Bone marrow (tissue), 2 donors: ENCODE measurements at places on chromosomes 1 and 21.

- no peak for DNase-seq
Measured at GRCh38 chr1:107172450-107173170, 31.8 kb downstream of the NTNG1 start.

GRCh38 chr1:34918977-34919561 lies 10.4 kb downstream of the DLGAP3 start:
- DNase-seq = no peak

DNA sequence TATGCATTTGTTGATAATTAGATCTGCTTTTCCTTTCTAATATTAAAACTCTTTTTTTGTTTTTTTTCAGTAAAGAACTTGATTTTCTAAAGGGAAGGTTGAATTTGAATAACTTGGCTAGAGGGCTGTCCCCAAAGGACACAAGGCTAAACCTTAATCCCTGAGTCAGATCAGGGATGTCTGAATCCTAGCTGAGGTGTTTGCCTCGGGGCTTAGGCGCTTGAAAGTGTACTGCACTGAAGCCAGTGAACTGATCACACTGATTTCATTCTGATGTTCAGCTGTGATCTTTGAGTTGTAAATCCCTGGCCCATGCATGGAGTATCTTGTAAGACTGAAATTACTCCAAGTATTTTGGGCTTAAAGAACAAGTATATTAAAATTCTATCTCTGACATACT lies 42.8 kb downstream of the MTR start:
- DNase-seq = no peak

- peak; percentile 67 for DNase-seq
Measured at GRCh38 chr1:234851450-234852438, 241.8 kb upstream of the IRF2BP2 start.

DNA sequence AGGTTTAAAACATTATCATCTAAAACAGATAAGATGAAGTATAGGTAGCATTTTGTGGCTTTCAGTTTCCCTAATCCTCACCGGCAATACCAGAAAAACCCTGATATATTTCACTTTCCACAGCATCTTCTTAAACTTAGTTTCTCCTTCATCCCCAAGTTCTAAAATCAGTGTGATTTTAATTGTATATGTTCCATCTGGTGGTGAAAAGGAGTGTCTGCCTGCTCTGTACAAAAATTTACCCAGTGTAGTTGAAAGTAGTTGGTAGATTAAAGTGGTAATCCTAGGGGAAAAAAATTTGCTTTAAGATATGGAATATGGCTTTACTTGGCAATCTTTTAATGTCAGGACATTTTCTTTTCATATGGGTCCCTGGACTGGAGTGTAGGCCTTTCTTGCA lies 74.3 kb downstream of the CEP350 start:
- no peak for DNase-seq

DNA sequence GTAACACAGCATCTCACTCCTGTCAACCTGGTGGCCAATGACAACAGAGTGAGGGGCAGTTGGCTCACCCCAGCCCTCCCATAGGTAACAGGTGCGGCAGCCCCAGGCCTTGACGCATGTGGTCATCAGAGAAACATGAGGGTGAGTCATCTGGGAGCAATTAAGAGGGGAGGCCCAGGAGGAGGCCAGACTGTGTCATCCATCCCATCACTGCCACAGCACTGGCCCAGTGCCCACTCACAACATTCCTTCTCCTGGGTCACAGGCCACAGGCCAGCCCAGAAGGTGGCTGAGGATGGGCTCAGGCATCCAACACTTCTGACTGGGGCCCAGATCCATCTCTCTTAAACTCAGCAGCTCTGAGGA lies 17.1 kb downstream of the TEX35 start:
- DNase-seq = no peak

DNA sequence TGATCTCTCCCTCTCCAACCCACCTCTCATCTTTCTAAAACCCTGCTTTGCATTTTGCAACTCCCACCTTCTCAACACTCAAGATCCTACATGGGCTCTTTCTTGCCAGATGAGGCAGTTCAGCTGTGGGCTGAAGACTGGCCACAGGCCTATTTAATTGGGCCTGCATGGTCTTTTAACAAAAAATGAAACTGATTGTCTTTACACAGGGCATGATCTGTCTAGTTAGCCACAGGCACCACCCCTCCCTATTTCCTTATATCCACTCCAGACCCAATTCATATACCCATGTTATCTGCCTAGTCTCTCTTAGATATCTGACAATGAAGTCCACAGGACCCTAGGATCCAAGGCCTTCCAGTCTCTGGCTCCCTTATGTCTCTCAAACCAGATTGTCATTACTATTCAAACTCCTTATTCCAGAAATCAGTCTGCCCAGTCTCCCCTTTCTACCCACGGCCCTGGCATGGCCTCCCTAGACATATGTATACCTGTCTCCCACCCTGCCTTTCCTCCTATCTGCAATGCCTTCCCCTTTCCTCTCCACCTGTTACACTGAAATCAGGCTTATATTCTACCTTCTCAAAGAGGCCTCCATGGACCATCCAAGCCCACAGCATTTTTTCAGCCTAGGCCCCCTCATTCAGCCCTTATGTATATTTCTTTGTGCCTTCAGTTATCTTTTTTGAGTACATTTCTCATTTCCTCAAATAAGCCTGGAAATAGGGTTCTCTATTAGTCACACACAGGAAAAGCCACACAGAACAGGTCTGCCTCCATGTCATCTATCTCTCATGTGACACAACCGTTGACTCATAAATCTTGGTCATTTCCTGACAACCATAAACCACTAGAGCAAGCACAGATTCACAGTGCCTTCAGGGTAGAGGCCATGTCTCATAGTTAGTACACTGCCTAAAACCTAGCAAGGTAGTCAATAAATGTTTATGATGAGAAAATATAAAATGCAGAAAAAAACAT lies 39.0 kb downstream of the LPAR3 start:
- peak; percentile 90 for DNase-seq

DNA sequence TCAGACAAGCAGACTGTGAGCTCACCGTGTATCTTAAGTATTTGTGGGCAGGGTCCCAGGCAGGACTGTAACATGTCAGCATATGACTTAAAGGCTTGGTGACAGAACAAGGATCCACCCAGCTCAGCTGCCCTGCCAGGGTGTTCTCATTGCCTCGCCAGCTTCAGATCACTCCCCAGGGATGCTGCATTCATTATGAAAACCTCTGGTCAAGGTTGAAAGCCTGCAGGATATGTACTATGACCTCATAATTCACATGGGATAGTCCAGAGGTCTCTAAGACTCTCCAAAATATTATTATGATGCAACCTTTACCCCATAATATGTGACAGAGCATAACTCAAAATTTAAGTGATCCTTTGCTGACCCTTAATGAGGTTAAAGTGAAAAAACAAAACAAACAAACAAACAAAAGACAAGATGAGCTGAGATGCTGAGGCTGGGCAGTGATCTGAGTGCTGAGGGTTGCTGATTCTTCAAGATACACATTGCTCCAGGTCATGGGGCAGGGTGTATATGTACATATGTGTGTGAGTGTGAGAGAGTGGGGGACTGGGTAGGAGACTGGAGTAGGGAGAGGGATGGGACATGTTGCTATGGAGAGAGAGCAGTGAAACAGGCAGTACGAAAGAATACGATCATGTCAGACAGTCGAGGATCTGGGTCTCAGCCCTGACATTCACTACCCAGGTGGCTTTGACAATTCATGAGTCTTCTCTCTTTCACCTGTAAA lies 98.8 kb upstream of the DUSP10 start:
- no peak for DNase-seq

- peak; percentile 74 for DNase-seq
Measured at GRCh38 chr1:220879076-220879508, at the start of gene HLX. TSS of gene HLX (plus strand) at chr1:220879443. CDS start at chr1:220879858, 415 bp downstream.

GRCh38 chr1:75328691-75329090 lies 194.5 kb downstream of the LHX8 start:
- no peak for DNase-seq

GRCh38 chr1:168656485-168656884 lies 72.5 kb downstream of the DPT start:
- DNase-seq = no peak

DNA sequence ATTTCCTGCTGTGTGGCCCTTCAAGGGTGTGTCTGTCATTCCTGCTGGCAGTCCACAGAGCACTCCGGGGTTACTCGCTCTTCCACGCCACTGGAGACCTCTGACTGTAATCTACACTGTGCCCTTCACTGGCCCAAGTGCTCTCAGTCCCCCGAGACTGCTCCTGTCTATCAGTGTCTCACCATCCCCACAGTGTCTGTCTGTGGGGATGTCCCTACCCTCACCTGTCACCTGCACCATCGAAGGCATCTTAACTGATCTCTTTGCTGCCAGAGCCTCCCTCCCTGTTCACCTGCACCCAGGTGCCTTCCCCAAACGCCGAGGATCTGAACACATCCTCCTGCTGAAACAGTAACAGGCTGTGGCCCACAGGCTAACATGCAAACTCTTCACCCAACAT lies 136.7 kb downstream of the MATN1 start:
- DNase-seq = no peak

- peak; percentile 55 for DNase-seq
Measured at GRCh38 chr1:152188673-152189591, 29.9 kb upstream of the RPTN start.

DNA sequence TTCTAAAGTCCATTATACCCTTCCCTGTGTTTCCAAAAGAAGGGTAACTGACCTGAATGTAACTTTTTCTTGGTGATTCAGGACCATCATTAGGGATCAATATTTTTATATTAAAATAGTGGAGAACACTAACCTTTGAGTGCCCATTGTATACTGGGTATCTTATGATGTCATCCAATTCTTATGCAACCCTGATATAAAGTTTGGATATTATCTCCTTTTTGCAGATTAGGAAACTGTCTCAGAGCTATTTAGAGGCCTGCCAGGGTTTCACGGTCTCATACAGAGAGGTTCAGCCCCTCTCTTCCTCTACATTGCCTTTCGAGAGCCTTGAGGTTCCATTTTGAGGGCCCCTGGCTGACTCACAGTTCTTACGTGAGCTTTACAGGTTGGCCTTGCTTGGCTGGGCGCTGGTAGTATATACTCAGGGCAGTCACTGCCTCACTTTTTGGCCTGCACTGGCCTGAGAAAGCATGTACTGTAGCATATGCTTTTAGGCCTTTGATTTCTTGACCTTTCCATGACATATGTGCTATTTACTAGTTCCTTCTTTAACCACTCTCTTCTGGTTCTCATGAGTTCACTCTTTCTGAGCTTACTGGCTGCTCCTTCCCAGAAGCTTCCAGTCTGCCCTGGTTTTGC lies 15.7 kb upstream of the FOXO6 start:
- DNase-seq = no peak

GRCh38 chr1:35202048-35202719 lies 9.2 kb upstream of the SFPQ start:
- peak; percentile 83 for DNase-seq

DNA sequence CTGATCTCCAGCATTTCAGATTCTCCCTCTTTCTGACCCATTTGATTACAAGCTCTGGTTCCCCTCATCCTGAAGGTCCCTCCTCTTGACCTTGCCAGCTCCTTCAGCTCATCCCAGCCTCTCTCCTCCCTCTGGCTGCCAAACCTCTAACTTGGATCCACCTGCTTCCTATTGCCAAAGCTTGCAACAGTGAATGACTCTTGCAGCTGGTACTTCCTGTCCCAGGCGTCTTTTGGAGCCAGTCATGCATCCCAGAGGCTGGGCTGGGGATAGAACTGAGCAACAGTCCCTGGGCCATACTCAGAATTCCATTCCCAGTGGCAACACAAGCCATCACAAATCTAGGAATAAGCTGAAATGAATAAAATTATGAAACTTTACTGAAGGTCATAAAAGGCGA lies 27.7 kb upstream of the SPOCD1 start:
- DNase-seq = no peak

GRCh38 chr1:244657421-244657820 lies 4.5 kb downstream of the DESI2 start:
- DNase-seq = no peak

DNA sequence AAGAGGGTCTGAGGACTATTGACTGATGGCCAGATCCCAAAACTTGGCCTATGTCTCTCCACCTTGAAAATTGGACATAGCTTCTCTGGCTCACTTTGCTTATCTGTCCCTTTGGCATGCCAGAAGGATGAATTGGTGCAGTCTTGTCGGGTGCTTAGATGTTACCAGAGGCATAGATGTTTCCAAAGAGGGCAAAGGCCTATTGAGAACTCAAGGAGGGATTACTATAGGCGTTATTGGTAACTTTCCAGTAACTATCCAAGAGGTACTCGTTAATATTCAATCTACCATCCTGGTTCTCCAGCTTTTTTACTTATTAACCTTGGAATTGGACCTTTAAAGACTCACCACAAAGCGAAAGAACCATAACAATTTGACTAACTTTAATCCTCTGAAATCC lies 368.3 kb upstream of the ESRRG start:
- no peak for DNase-seq

GRCh38 chr1:107534632-107535031 lies 393.8 kb downstream of the NTNG1 start:
- DNase-seq = no peak

GRCh38 chr21:44550807-44551206 lies 498 bp downstream of the KRTAP10-2 start:
- no peak for DNase-seq

DNA sequence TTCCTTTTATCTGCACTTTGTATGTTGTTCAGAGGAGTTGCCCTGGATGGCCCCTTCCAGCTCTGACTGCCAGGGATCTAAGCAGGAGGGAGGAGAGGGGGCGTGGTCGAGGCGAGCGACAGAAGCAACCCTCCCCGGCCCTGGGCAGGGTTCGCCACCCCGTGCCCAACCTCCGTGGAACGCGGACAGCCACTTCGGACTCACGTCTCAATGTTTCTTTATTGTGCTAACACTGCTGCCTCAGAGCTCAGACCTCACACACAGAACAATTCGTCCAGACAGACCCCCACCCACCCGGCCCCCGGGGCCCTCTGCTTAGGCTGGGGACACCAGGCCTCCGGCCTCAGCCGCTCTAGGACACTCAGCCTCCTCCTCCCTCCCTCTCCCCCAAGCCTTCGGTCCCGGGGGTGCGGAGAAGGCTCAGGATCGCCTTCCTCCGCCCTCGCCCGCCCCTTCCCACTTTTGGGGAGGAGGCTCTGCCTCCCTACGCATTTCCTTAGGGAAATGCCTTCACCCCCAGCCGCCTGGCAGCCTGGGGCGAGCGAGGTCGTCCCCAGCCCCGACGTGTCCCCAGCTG lies 8.3 kb downstream of the VSIG8 start:
- DNase-seq = no peak

DNA sequence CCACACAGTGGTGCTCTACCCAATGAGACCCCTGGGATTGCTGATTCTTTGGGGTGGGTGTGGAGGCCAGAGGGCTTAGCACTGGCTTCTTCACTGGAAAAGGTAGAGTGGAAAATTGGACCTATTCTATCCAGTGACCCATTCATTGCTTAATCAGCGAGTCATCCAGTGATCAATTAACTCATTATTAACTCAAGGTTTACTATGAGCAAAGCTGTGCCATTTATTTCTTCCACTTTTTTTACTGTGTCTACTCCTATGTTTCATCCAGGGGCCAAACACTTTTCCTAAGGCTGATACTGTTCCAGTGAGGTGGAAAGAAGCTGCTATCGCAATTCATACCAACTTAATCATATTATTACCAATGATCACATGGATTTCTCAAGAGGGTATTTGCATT lies 363.9 kb downstream of the RPS6KC1 start:
- DNase-seq = no peak

- DNase-seq = no peak
Measured at GRCh38 chr1:156708218-156708661, 2.9 kb upstream of the CRABP2 start.
